ENCODE measurements at places on chromosomes 6 and 20.

DNA sequence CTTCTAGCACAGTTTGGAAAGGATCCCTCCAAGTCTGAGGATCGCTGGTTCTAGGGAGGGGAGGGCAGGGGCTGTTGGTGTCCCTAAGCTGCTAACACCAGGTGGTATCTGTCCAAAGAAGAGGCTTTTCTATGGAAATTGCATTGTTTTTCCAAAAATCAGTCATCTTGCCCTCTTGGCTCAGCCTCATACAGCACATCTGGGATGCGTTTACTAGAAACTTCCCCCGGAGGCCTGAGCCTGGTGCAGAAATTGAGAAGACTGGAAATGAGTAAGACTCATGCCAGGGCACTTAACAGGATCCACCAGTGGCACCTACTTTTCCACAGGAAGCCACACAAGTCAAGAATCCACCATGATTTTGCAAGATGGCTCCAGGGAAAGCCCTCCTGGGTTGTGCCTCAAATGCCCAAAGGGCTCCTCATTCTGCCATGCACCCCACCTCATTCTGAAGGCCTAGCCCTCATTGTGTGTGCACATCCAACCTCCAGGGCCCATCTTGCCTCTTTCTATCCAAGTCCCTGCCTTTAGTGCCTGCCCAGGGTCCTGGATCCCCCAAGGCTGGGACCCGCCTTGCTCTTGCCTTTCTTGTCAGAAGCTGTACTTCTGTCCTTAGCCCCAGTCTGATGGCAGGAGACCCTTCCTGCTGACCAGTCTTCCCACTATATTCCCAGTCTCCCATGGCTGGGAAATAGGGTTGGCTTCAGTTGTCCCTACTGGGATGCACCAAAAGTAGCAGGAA lies 97.6 kb downstream of the MRPL14 start:
- DNase-seq, result no peak

DNA sequence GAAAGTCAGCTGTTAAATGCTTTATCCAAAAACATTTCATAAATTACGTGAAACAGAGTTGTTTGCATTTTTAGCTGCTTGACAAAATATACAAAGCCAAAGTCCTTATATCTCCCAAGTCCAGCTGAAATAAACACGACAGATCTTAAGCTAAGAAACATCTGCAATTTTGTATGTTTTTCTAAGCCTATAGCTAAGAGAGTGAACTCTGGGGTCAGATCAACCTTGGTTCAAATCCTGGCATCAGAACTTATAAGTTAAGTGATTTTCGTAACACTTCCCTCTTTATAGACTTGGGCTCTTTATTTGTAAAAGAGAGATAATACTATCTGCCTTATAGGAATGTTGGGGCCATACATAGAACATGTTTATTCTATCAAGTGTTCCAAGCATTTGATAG lies 176.7 kb downstream of the PTPRK start:
- no peak for DNase-seq

DNA sequence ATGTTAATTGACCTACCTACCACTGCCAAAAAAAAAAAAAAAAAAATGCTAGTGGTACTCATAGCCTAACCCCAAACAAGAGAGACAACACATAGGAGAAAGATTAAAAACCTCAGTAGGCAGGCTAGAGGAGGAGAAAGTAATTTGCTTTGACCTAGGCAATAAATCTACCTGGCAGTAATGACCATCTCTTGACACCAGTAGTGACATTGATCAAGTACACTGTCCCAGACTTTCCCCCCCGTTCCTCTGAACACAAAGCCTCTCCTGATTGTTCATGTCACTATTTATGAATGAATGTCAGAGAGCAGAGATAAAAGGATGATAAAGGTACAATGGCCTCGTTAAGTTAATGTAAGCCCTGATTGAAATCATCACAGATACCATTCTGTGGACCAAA lies 746.8 kb downstream of the CBLN4 start:
- DNase-seq, result no peak

GRCh38 chr6:108589244-108589791 lies 28.6 kb downstream of the FOXO3 start:
- DNase-seq, result peak; percentile 79

- no peak for DNase-seq
Measured at GRCh38 chr6:75158176-75158575, 47.7 kb downstream of the COL12A1 start.

- no peak for DNase-seq
Measured at GRCh38 chr20:24651171-24651975, 181.9 kb downstream of the SYNDIG1 start.
